ENCODE measurements at places on chromosomes 11 and 22. TPM values are rescaled to one million over a fixed set of nuclear protein-coding genes. Genes with fewer than 3 reads are reported as not detected.

Gene ARCN1
- polyA plus RNA-seq = 81.0 TPM

- no peak overlapping the region for H3K4me3 ChIP-seq
- H3K4me1 ChIP-seq = no peaks in the 10 kb centered on the region
- no peak for DNase-seq
These were observed 111.0 kb upstream of the APOA1 start for GRCh38 chr11:116948391-116948790.

GRCh38 chr11:125053167-125053566 is 9.9 kb upstream of the SLC37A2 start:
- peaks cover 8% of the 10 kb centered on the region for H3K4me1 ChIP-seq
- no peak for DNase-seq
- H3K27me3 ChIP-seq = no peaks in the 10 kb centered on the region
- H3K4me3 ChIP-seq = no peak overlapping the region
- H3K36me3 ChIP-seq = no peaks in the 10 kb centered on the region

GRCh38 chr22:41052661-41053490 is 39.5 kb upstream of the EP300 start:
- no peak for DNase-seq
- no peaks in the 10 kb centered on the region for H3K36me3 ChIP-seq
- H3K4me3 ChIP-seq = no peak overlapping the region
- H3K27me3 ChIP-seq = no peaks in the 10 kb centered on the region

Gene OTOG
- polyA plus RNA-seq = not detected

- H3K4me1 ChIP-seq = no peaks in the 10 kb centered on the region
- no peak overlapping the region for H3K4me3 ChIP-seq
- DNase-seq = no peak
These were observed 57.9 kb upstream of the ANGPTL5 start for GRCh38 chr11:101974255-101974654.

GRCh38 chr11:123069908-123070821 is 8.2 kb upstream of the HSPA8 start:
- peaks cover 10% of the 10 kb centered on the region for H3K4me1 ChIP-seq
- no peak overlapping the region for H3K4me3 ChIP-seq
- H3K27me3 ChIP-seq = no peaks in the 10 kb centered on the region
- DNase-seq = no peak
- H3K36me3 ChIP-seq = no peaks in the 10 kb centered on the region
- H3K27ac ChIP-seq = no peak overlapping the region

GRCh38 chr22:37187891-37188761 is at the start of gene C1QTNF6:
Gene C1QTNF6, minus strand, starts transcription at chr22:37188247. Its CDS starts 34 bp downstream, at chr22:37188213.
- peaks cover 26% of the 10 kb centered on the region for H3K27me3 ChIP-seq
- H3K36me3 ChIP-seq = no peaks in the 10 kb centered on the region
- H3K4me1 ChIP-seq = peaks cover 19% of the 10 kb centered on the region
- no peak for DNase-seq
- no peak within 1 kb of the TSS for H3K27ac ChIP-seq
- H3K4me3 ChIP-seq = no peak within 1 kb of the TSS

DNA sequence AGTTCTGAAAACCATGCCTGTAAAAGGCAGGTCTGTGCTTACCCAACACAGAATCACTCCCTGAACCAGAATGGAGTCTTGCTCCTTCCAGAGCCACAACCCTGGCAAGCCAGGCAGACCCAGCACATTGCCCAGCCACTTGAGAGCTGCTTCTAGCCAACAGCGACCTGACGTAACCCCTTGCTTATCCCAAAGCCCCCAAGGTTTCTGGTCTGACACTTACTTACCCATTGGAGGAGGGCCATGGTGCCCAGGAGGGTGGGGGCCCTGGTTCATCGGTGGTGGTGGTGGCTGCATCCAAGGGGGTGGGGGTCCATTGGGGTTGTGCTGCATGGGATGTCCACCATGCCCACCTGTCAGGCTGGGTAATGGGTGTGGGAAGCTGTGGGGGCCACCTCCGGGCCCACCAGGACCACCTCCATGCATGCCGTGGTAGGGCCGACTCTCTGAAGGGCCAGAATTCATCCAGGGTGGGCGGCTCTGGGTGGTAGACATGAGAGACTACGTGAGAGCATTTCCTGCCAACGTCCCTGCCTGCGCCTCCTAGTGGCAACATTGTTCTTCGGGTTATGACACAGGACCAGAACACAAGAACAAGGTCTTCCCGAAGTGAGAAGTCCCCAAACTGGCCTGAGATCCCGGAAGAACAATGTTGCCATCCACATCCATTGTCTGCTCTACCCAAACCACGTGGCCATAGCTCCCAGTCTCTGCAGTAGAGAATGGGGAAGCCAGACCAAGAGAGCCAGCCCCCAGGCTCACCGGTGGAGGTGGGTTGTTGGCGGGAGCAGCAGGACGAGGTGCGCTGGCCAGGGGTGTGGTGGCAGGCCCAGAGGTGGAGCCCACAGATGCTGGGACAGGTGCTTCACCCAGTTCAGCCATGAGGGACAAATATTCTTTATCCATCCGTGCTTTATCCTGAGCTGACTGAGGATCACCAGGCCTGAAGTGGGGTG is 7.8 kb upstream of the PYGM start:
- H3K27ac ChIP-seq = no peak overlapping the region
- peaks cover 98% of the 10 kb centered on the region for H3K36me3 ChIP-seq
- no peak overlapping the region for H3K4me3 ChIP-seq
- H3K4me1 ChIP-seq = peaks cover 9% of the 10 kb centered on the region
